ENCODE measurements at places on chromosomes 4 and X.

DNA sequence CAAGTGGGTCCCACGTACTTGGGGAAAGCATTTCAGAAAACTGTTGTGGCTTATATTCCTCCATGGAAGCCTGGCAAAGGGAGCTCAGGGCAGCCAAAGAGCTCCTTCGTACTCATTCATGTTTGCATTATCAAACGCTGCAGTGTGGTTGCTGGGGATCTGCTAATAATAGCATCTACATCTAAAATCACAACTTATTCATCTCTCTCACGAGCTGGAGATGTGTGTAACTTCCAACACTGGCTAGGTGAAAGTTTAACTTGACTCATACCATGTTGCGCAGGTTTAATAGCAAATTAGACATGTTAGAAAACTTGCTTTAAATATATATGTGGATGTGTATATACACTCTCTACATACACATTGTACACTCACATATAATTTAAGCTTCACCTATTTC lies 415.1 kb downstream of the AFF2 start:
- H3K4me3 ChIP-seq: no peak overlapping the region
- no peak overlapping the region for H3K27ac ChIP-seq
- no peaks in the 10 kb centered on the region for H3K27me3 ChIP-seq
- DNase-seq: no peak
- no peaks in the 10 kb centered on the region for H3K36me3 ChIP-seq

GRCh38 chr4:150234246-150234645 lies 156.0 kb downstream of the DCLK2 start:
- no peaks in the 10 kb centered on the region for H3K27me3 ChIP-seq
- H3K4me1 ChIP-seq: peaks cover 21% of the 10 kb centered on the region
- DNase-seq: no peak
- no peak overlapping the region for H3K27ac ChIP-seq
- H3K36me3 ChIP-seq: no peaks in the 10 kb centered on the region

GRCh38 chr4:122334828-122335227 lies 44.0 kb upstream of the ADAD1 start:
- H3K36me3 ChIP-seq: peaks cover 17% of the 10 kb centered on the region
- no peak overlapping the region for H3K4me3 ChIP-seq
- no peak overlapping the region for H3K27ac ChIP-seq
- no peaks in the 10 kb centered on the region for H3K27me3 ChIP-seq

DNA sequence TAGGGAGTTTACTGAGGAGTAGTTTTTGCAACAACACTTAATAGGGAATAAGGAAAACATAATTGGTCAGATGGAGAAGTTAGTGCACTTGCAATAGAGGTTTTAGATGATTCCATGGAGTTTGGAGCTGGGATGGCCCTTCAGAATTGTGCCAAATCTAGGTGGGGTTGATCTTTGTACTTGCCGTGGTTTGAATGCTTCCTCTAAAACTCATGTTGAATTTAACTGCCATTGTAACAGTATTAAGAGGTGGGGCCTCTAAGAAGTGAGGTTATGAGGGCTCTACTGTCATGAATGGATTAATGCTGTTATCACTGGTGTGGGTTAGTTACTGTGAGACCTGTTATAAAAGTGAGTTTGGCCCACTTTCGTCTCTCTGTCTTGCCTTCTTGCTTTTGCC lies 94.4 kb upstream of the BOD1L1 start:
- no peaks in the 10 kb centered on the region for H3K36me3 ChIP-seq
- no peak for DNase-seq
- no peak overlapping the region for H3K4me3 ChIP-seq
- no peaks in the 10 kb centered on the region for H3K27me3 ChIP-seq
- H3K27ac ChIP-seq: no peak overlapping the region

DNA sequence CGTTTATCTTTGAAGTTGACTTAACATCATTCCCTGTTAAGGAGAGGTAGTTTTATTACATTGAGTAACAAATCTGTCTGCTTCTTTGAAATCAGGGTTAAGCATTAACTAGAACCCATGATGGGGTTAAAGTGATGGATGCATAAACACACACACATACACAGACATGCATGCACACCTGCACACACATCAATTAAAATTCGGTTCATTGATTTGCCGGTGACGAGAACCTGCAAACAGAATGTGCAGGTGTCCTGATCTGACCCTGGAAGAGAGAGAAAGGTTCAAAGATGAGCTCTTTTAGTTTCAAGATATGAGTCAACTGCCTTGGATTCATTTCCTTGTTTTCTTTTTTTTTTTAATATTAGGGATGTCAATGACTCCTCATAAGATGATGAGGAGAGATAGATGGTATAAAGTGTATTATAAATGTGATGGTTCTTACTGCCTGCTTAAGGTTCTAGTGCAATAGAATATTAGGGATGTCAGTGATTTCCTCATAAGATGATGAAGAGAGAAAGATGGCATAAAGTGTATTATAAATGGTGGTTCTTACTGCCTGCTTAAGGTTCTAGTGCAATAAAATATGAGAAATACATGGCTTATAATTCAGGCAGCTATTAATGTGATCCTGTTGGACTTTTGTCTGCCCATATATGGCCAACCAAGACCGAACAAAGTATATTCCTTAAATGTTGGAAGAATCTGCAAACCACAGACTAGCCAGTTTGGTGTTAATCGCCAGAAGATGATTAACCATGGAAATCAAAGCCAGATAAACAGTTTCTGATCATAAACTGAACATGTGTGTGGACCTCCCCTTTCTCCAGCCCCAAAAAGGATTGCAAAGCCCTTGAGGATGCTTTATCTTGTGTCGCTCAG lies 14.1 kb upstream of the CD99 start:
- no peaks in the 10 kb centered on the region for H3K27me3 ChIP-seq
- H3K27ac ChIP-seq: no peak overlapping the region

DNA sequence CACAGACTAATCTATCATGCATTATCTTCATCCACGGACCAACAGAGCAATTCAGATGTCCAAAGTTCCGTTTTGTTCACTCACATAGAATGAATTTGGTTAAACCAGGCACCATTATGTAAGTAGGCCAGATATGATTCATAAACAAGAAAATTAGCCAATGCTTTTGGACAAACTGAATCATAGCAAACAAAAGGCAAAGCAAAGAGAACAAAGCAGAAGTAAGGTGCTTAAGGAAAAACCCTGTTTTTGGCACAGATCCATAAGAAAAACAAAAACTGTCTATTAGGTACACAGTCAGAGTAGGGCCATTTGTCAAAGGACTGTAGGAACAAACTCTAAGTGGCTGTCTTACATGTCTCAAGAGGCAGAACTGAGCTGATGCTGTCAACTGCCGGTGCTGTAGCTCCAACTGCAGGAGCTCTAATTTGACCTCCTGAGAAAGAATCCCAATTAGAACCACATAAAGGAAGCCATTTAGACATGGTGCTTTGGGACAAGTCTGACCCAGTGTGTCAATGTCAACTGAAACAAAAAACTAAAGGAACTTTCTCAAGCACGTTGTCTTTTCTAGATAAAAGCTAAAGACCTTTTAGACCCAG lies 146.7 kb downstream of the COL25A1 start:
- H3K36me3 ChIP-seq: no peaks in the 10 kb centered on the region
- H3K4me1 ChIP-seq: peaks cover 14% of the 10 kb centered on the region
- DNase-seq: peak; percentile 25
- no peaks in the 10 kb centered on the region for H3K27me3 ChIP-seq
- H3K4me3 ChIP-seq: no peak overlapping the region

DNA sequence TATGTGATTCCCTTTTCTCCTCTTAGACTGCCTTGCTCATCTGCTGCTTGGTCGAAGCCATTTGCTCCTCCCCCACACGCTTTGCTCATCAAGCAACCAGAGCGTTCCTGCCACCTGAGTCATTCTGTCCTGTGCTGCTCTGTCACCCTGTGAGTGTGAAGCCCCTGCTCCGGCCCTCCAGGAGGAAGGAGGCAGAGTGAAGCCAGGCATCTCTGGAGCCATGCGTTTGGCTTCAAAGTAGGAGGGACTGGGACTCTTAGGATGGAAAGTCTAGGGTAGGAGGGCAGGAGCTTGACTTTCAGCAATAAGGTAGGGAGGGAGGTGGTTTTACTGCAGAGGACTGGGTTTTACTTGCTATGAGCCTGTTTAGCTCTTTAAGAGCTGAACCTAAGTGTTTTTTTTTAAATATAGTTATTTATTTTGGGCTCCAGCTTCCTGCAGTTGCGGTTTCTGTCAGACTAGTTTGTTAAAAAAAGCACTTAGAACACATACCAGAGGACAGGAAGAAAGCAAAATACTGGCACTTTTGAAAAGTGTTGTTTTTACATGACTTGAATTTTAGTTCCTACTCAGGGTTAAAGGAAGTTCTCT lies 63.6 kb downstream of the SPINK2 start:
- H3K36me3 ChIP-seq: no peaks in the 10 kb centered on the region
- no peak overlapping the region for H3K27ac ChIP-seq
- no peak overlapping the region for H3K4me3 ChIP-seq
- DNase-seq: peak; percentile 63

DNA sequence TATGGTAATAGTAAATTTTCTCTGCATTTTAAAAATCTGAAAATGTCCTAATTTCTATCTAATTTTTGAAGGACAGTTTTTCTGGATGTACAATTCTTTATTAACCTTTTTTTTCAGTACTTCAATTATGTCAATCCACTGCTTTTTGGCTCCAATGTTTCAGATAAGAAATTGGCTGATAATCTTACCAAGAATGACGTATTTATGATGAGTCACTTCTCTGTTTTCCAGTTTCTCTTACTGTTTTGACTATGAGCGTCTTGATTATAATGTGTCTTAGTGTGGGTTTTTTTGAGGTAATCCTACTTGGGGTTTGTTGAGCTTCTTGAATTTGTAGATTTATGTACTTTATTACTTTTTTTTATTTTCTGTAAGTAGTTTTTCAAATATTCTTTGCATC lies 47.2 kb downstream of the UGT2B11 start:
- H3K4me3 ChIP-seq: no peak overlapping the region
- no peaks in the 10 kb centered on the region for H3K4me1 ChIP-seq

- no peak overlapping the region for H3K27ac ChIP-seq
- H3K4me1 ChIP-seq: peaks cover 5% of the 10 kb centered on the region
- DNase-seq: peak; percentile 71
- no peaks in the 10 kb centered on the region for H3K36me3 ChIP-seq
Observed at GRCh38 chr4:90127706-90128345, 632 bp downstream of the CCSER1 start.

GRCh38 chrX:154477891-154478477 lies 1.1 kb downstream of the LAGE3 start:
- H3K27ac ChIP-seq: no peak overlapping the region
- H3K4me1 ChIP-seq: no peaks in the 10 kb centered on the region
- no peak for DNase-seq
- H3K27me3 ChIP-seq: no peaks in the 10 kb centered on the region

GRCh38 chrX:150736475-150736874 lies 43.3 kb downstream of the MTMR1 start:
- no peaks in the 10 kb centered on the region for H3K27me3 ChIP-seq
- H3K36me3 ChIP-seq: no peaks in the 10 kb centered on the region
- no peak overlapping the region for H3K4me3 ChIP-seq
- no peak overlapping the region for H3K27ac ChIP-seq
- H3K4me1 ChIP-seq: no peaks in the 10 kb centered on the region

GRCh38 chr4:130985371-130985770 lies 1889.4 kb downstream of the C4orf33 start:
- H3K27me3 ChIP-seq: no peaks in the 10 kb centered on the region
- no peaks in the 10 kb centered on the region for H3K36me3 ChIP-seq
- H3K27ac ChIP-seq: no peak overlapping the region

- peaks cover 8% of the 10 kb centered on the region for H3K4me1 ChIP-seq
- no peak overlapping the region for H3K4me3 ChIP-seq
- no peak for DNase-seq
- H3K27me3 ChIP-seq: no peaks in the 10 kb centered on the region
- H3K36me3 ChIP-seq: no peaks in the 10 kb centered on the region
Observed at GRCh38 chrX:2712890-2713840, 22.1 kb downstream of the CD99 start.

- H3K27ac ChIP-seq: no peak overlapping the region
- H3K4me3 ChIP-seq: no peak overlapping the region
- H3K4me1 ChIP-seq: peaks cover 7% of the 10 kb centered on the region
Observed at GRCh38 chr4:123246085-123246484, 150.5 kb upstream of the SPRY1 start.

GRCh38 chrX:129961180-129962083 lies 21.0 kb upstream of the BCORL1 start:
- no peaks in the 10 kb centered on the region for H3K36me3 ChIP-seq
- peak; percentile 83 for DNase-seq
- peak overlapping the region; percentile 33 for H3K4me3 ChIP-seq
- no peak overlapping the region for H3K27ac ChIP-seq

DNA sequence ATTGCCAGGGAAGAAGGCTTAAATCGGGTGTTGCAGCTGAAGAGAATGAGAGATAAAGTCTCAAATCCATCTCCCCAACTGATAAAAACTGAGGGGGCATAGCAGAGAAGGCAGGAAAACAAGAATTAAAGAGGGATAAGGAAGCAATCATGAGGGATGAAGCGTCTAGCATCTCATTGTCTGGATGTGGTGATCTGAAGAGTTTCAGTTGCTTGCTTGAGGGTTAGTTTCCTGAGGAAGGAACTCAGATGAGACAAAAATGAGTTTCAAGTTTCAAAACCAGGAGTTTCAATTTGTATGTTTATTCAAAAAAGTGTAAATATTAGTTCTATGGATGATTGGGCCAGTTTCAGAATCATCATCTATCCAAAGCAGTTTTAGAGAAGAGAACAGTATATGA lies 496.9 kb downstream of the RAB28 start:
- no peaks in the 10 kb centered on the region for H3K4me1 ChIP-seq
- H3K36me3 ChIP-seq: no peaks in the 10 kb centered on the region

DNA sequence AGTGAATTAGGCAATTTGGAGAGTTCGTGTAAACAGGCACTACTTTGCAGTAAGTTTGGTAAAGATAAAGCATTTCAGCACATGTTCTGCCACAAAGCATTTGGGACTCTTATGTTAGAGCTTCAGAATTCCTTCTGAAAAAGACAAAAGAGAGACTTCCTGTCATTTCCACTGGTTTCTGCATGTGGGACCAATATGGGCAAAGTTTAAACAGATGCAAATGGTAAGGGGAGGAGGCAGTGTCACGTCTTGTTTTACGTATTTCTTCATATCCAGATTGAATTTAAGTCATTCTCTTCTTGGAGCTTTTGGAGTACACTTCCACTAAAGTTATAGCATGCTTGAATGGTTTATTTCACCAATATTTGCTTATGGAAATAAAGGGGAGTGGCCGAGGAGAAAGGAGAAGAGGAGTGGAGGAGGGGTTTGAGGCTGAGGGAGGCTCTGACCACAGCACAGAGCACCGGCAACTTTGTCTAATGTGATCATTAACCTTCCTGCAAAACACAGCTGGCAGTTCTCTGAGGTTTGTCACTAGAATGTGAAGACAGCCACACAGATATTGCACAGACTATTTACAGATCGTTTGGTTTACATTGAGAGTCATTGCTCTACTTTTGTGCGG lies at the start of gene APELA:
Gene APELA (plus strand): TSS at position 479 of the 625 bp plus-strand sequence. CDS start 154 bp downstream, outside the sequence.
- H3K27me3 ChIP-seq: no peaks in the 10 kb centered on the region
- no peaks in the 10 kb centered on the region for H3K36me3 ChIP-seq
- peak; percentile 33 for DNase-seq
- peaks cover 66% of the 10 kb centered on the region for H3K4me1 ChIP-seq
- peak within 1 kb of the TSS; percentile 57 for H3K27ac ChIP-seq
- H3K4me3 ChIP-seq: peak within 1 kb of the TSS; percentile 44

DNA sequence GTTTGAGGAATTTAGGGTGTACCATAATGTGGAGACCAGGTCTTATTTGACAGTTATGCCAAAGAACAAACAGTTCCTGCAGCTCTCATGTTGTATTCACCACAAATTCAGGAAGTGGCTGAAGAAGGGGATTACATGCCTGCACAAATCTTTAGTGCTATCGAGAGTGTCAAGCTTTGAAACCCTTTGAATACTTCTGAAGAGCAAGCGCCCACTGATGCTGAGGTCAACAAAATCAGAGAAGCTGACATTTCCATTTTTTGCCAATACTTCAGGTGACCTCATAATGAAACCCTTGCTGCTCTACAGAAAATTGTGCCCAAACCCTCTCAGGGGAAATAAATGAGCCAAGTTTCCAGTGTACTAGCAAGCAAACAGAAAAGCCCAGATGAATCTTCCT lies 28.4 kb downstream of the PAK3 start:
- peaks cover 11% of the 10 kb centered on the region for H3K4me1 ChIP-seq
- no peaks in the 10 kb centered on the region for H3K27me3 ChIP-seq
- no peak overlapping the region for H3K4me3 ChIP-seq
- no peaks in the 10 kb centered on the region for H3K36me3 ChIP-seq
- no peak overlapping the region for H3K27ac ChIP-seq
- DNase-seq: no peak
